GM23338 (cell line): ENCODE measurements at places on chromosomes 3 and 15.

GRCh38 chr15:37072181-37072580 is 28.2 kb downstream of the MEIS2 start:
- no peak for DNase-seq

DNA sequence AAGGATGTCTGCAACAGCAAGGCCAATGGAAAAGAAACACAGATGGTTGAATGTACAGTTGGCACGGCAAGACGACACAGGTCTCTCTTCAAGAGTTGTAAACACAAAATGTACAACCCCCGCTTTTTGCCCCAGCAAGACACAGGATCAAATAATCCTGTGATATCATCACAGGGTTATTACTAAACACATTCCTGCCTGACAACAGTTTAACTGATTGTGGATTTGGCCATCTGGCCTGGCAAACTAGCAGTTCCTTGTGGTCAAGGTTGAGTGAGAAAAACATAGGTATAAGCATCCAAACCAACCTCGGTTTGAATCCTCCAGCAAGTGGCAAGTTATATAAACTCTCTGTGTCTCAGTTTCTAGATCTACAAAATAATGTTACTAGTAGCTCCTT is 23.4 kb downstream of the PARP16 start:
- no peak for DNase-seq

GRCh38 chr3:64152086-64152485 is 73.2 kb downstream of the PRICKLE2 start:
- no peak for DNase-seq

GRCh38 chr3:126827121-126827520 is 123.1 kb downstream of the CHCHD6 start:
- DNase-seq = no peak

DNA sequence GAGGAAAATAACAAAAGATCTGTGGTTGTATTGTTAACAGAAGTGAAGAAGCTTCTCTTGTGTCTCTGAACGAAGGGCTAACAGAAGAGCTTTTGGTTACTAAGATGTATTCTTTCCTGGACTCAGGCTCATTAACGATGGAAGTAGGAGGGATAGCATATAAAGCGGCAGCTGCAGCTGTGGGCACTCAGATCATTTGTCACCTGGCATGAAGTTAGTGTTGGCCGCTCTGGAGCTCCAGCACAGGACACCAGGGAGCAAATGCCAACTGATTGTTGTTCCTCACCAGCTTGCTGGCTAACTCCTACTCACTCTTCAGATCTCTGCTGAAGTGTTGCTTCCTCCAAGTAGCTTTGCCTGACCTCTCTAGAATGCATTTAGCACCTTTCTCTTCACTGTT is 15.5 kb upstream of the SLITRK3 start:
- no peak for DNase-seq

DNA sequence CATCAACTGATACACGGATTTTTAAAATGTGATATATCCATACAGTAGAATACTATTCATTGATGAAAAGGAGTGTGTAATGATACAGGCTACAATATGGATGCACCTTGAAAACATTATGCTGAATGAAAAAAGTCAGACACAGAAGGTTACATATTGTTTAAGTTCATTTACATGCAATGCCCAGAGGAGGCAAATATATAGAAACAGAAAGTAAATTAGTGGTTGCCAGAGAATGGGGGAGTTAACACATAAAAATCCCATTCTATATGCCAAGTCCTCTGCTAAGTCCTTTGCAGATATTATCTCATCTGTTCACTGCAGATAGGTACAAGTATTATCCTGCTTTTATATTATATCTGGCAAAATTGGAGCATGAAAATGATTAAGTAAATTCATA is 22.1 kb upstream of the CDIN1 start:
- DNase-seq = no peak

GRCh38 chr15:41116962-41117252 is 827 bp upstream of the INO80 start:
- no peak for DNase-seq

DNA sequence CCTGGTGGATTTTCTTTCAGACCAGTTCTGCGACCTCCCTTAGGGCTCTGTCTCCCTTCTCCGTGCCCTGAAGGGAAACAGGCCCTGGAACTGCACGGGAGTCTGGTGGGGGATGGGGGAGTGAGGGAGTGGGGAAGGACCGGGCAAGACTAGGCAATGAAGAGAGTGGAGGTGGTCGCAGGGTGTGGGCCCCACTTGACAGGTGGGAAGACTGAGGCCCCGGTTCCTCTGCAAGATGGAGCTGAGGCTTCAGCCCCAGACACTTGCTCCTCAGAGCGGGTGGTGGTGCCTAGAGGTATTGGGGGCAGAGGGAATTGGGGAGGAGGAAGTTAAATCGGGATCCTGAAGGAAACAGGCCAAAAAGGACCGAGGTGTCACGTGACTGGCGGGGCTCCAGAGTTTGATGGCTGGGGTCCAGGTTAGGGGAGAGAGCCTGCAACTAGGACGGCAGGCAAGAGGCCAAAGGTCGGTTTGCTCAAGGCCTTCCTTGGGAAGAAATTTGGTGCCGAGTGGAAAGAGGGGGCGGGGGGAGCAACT is 597 bp upstream of the CAMK1 start:
- peak; percentile 38 for DNase-seq

DNA sequence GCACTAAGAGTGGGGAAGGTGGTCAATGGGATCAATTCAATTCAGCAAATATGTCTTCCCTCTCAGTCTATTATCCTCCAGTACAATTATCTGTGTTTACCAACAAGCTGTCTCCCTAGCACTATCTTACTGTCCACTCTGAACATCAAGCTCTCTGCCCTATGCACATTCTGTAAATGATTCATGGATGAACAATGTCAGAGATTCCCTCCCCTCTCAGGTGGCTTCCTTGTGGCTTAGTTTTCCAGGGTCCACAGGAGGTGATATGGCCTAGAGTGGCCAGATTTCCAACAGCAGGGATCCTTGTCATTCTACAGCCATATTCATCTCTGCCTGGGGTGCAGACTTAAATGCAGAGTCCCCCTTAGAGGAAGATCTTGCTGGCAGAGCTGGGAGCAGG is 225.1 kb downstream of the UACA start:
- DNase-seq = no peak

DNA sequence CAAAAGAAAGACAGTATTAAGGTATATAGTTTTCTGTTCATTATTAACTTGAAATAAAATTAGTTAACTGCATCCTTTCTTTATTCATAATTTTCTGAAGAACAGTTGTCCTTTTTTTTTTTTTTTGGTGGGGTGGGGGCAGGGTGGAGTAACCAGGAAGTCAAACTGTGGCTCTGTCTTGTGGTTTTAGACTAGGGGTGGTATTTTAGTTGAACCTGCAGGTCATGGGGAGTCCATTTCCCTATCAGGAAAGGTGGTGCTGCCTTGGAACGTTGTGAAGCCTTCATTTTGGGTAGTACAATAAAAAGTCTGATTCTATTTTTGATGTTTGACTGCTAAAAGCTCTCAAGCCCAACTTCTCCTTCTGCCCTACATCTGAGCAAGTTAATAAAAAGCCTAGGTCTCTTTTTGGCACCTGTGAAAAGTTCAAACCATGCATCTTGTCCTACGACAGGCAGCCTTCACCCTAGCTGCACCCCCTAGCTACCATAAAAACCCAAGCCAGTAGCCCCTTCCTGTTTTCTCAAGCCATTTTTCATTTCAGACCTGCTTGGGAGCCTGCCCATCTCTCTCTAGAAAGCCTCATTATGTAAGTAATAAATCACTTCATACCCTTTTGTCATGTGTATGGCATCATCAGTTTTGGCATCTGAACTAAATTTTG is 31.2 kb upstream of the RIOX2 start:
- DNase-seq = no peak

GRCh38 chr3:24185738-24186384 is 240.8 kb downstream of the NR1D2 start:
- peak; percentile 90 for DNase-seq

DNA sequence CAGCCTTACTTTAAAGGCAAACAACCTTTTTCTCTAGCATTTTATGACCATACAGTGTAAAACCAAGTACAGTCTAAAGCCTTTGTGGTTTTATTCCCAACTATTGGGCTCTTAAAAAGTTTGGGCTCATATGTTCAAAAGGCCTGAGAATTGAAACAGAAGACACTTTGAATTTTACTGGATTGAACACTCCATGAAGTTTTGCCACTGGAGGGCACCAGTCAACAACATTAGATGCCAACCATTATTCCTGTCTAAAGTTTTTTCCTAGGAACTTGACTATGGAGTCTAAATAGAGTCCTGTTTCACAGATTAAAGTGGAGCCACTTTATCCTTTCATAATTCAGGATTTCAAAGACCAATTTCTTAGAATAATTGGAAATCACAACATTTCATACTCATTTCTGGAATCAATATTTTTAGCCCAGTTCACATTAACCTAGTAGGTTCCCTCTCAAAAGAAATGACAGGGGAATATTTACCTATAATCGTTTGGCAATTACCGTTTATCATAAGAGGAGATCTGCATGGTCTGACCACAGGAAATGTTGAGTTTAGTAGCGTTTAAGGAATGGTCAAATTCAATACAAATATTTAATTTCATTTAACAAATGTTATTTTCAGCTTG is 244.1 kb upstream of the PDZRN3 start:
- DNase-seq = peak; percentile 71

GRCh38 chr15:73605759-73606436 is 27.3 kb downstream of the NPTN start:
- peak; percentile 51 for DNase-seq

GRCh38 chr15:88509964-88510363 is 36.5 kb downstream of the DET1 start:
- no peak for DNase-seq

- peak; percentile 4 for DNase-seq
Measured at GRCh38 chr15:97867870-97868269, 92.6 kb upstream of the ARRDC4 start.

GRCh38 chr3:14063152-14063551 is 61.5 kb downstream of the CHCHD4 start:
- no peak for DNase-seq

GRCh38 chr3:51955893-51956770 is 951 bp downstream of the GPR62 start:
- peak; percentile 91 for DNase-seq

DNA sequence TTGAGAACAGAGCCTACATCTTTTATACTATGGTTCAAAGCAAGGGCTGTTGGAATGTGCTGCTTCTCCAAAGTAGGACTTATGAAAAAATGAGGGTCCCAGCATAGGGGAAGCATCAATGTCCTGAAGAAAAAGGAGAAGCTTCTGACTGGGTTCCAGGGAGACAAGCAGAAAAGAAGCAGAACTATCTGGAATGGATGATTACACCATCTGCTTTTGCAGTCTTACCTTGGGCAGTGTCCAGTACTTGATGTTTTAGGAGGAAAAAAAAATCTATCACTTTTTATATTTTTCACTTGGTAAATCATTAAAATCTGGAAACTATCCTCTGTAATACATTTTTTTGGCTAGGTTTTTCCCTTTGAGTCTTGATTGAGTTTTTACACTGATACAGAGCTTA is 57.9 kb upstream of the DPH6 start:
- DNase-seq = no peak

- DNase-seq = no peak
Measured at GRCh38 chr3:31942446-31942845, 38.6 kb downstream of the OSBPL10 start.

- no peak for DNase-seq
Measured at GRCh38 chr15:56208641-56209155, 35.0 kb downstream of the RFX7 start.
